ENCODE measurements at places on chromosomes 7 and 10.
A peak's percentile ranks its signal among the peaks of the same experiment; 100 is the strongest.

DNA sequence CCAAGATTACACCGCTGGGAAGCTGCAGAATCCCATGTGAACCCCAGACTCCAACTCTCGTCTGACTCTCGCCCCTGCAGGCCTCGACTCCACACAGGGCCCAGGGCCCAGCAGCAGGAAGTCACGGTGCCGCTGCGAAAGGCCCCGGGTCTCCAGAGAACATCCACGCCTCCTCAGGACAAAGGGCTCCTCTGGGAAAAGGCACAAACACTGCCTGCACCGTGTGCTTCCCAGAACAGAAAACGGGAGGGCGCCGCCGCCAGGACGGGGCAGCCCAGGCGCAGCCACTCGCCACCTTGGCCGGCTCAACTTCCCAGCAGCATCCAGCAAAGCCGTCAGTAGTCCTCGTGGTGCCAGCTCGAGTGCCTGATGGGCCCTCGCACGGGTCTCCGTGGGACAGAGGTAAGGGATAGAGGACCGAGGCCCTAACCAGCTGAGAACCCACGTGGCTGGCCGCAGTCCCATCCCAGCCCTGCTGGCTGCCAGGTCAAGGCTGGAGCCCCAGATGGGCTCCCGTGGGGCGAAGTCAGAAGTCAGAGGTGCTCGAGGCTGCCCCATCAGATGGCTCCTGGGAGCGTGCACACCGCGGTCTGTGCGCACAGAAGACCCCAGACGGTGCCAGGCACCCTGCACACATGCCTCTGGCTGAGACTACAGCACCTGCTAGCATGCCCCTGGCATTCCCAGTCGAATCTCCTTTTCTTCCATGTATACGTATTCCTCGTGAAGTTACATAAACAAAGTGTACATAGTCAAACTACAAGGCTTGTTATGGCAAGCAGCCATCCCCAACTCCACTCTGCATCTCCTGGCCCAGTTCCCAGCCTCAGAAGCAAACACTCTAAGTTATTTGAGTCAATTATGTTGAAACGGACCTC, 60.2 kb downstream of the MAD1L1 start:
- DNase-seq = peak; percentile 81

DNA sequence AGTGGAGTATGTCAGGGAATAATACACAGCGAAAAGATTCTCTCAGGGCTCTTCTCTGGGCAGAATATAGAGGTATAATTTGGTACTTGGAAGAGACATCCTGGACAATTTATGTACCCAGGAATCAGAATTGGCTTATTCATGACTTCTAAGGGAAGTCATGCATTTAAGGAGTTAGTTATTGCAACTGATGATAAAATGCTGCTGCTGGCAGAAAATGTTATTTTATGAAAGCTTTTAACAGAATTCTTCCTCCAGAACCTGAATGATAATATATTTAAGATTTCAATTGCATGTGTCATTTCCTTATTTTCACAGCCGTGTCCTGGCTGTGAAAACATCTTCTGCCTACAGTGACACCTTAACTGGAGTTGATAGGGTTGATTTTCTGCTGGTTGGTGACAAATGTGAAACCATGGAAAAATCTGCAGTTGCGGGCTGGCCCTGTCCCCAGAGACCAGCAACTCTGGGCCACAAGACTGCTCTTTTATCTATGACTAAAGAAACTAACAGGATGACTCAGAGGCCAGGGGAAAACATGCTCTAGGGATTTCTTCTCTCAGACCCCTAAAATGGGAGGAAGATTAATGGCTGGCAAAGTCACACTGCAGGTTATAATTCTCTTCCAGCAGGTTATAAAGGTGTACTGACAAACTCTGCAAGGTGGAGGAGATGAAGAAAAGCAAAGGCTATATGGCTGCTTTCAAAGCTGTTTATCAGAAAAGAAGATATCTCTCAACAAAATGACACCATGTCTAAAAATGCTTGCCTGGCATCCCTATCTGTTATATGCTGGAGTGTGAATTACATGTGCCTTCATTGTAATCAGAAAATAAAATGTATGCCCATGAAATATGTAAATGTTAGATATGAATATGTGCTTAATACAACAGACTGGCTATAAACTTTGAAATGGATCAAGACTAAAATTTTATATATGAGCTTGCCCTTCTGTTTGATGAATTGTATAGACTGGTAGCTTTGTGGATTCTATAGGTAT, 12.1 kb upstream of the TRUB1 start:
- peak; percentile 93 for DNase-seq

DNA sequence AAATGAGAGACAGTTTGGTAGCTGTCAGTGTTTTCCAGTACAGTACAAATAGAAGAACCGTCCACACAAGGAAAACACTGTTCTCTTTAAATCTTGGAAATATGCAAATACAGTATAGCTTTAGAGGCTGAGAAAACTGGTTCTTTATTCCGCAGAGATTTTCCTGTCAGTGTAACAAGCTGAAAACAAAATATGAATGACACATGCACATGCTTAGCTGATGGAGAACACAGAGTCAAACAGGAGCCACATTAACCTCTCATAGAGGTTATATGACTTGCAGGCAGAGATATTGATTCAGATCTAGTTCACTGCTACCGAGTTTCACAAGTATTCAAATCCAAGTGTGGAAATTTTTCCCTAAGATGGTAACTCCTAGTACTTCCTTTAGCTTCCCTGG, 135.2 kb upstream of the C1QL3 start:
- DNase-seq = no peak

DNA sequence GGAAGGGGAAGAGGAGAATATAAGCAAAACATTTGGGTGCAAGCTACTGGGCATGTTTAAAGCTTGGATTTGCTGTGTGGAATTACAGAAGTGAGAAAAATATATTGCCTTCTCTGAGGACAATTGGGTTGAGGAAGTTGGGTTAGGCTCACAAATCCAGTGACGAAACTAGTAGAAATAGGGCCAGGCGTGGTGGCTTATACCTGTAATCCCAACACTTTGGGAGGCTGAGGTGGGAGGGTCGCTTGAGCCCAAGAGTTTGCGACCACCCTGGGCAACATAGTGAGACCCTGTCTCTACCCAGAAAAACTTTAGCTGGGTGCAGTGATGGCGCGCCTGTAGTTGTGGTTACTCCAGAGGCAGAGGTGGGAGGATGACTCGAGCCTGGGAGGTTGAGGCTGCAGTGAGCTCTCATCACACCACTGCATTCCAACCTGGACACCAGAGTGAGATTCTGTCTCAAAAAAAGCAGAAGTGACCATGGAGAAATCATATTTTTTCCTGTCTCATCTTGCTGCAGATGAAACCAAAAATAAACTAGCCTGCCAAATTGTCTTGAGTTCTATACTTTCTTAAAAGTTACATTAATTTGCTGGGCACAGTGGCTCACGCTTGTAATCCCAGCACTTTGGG, 22.4 kb downstream of the NRBF2 start:
- no peak for DNase-seq

DNA sequence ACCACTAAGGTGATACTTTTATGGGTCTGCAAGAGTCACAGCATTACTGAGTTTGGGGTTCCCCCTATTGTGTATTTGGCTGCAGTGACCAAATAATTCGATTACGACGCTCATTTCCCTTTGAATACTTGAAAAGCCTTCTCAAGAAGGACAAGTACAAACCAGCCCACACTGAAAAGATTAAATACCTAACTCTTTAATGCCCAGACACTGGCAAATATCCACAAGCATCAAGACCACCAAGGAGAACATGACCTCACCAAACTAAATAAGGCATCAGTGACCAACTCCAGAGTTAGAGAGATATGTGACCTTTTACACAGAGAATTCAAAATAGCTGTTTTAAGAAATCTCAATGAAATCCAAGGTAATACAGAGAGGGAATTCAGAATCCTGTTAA, 31.8 kb upstream of the SFTPD start:
- no peak for DNase-seq

- no peak for DNase-seq
Measured at GRCh38 chr7:110337646-110338045, 753.3 kb upstream of the LRRN3 start.

Measured in A172 (cell line).